ENCODE measurements at places on chromosomes 12 and 14.

GRCh38 chr12:94175763-94176668, 27.6 kb downstream of the PLXNC1 start:
- no peak for DNase-seq

DNA sequence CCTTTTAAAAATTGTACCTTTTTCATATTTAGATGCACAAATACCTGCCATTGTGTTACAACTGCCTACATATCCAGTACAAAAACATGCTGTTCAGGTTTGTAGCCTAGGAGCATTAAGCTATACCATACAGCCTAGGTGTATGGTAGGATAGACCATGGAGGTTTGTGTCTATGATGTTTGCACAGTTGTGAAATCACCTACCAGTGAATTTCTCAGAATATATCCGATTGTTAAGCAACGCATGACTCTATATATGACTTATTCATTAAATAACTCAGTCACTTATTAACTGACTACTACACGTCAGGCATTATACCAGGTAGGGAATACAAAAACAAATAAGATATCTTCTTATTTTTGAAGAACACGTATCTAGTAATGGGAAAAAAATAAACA, 26.2 kb upstream of the ETNK1 start:
- DNase-seq: no peak

DNA sequence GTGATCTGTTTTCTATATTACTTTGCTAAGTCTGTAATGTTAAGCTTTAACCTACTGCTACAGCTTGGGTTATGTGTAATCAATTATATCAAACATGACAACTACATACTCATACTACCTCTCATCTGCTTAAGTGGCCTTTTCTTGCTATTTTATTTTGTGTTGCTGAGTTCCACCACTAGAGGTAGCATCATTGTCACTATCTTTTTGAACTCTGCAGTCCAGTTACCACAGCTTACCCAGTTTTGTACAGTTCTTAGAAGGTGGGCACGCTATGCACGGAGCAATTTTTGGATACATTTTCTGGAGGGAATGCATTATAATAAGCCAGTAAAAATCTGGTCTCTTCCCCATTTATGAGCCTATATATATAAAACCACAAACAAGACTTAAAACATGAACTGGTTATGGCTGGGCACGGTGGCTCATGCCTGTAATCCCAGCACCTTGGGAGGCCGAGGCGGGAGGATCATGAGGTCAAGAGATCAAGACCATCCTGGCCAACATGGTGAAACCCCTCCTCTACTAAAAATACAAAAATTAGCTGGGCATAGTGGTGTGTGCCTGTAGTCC, 48.5 kb downstream of the SAV1 start:
- DNase-seq: no peak

DNA sequence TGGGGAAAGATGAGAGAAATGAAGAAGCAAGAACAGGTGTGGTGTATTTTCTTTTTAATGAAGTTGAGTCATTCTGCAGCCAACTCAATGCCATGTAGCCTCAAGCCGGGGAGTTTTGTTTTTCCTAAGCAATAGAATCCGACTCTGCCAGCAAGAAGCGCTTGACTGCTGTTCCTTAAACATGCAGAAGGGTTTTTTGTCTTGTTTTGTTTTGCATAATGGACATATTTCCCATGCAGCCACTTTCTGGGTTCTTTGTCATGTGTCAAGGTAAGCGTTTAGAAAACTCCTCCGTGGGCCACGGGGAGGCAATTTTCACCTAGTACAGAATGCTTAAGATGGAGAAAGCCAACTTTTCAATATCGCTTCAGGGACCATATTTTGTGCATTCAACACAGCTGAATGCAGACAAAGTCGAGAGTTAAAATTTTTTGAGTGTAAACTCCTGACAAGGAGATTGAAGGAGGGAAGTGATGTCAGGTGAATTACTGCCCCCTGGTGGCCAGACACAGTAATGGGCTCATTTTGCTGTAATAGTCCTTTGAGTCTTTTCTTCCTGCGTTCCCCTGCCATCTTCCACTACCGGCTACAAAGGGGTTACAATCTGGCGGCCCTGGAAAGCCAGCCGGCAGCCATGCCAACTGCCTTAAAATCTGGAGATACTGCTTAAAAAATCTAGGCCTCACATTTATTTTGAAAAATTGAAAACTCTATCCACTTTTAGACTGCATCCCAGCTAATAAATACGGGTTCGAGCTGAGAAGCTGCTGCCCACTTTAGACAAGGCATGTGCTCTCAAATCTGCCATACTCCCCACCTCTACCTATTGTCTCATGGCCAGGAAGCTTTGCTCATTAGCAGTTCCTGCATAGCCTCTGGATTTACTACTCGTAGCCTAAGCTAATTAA, 3.2 kb upstream of the FICD start:
- DNase-seq: peak; percentile 71

GRCh38 chr14:21320913-21321312, 41.0 kb downstream of the RPGRIP1 start:
- no peak for DNase-seq

- DNase-seq: no peak
These were observed 51.9 kb upstream of the TSPAN11 start for GRCh38 chr12:30874455-30875321.

- no peak for DNase-seq
These were observed 2.2 kb upstream of the CMKLR1 start for GRCh38 chr12:108341356-108341755.

DNA sequence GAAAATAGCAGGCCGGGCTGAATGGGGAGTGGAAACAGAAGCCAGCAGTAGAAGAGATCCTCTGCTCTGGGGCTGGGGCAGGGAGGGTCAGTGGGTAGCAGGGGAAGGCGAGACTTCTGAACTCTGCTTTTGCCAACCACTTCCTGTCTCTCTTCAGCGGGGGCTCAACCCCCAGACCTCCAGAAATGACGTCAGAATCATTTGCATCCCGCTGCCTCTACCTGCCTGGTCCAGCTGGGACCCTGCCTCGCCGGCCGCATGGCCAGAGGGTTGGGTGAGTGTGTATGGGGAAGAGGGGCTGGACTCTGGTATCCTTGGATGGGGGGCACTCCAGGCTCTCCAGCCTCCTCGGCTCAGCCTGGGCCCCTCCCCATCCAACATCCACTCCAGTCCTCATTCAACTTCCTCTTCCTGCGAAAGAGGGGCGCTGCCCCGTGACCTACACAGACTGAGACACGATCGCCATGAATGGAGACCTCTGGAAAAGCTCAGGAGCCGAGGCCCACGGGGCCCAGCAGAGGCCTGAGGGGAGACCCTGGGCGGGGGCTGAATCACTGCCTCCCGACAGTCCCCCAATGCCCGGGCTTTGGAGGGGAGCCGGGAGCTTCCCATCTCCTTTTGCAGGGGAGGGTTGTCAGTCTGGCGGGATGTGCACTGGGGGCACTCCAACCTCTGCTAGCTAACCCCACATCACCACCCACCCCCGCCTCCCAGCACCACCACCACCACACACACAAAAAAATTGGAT, 458 bp upstream of the HOXC4 start:
- DNase-seq: no peak

- DNase-seq: no peak
These were observed 122.6 kb downstream of the ESRRB start for GRCh38 chr14:76498463-76498935.

- no peak for DNase-seq
These were observed 186.2 kb downstream of the SYNE2 start for GRCh38 chr14:64038841-64039542.

- no peak for DNase-seq
These were observed 769.3 kb upstream of the FLRT2 start for GRCh38 chr14:84760489-84761126.

- DNase-seq: no peak
These were observed 618 bp upstream of the ANKRD52 start for GRCh38 chr12:56258820-56259183.

DNA sequence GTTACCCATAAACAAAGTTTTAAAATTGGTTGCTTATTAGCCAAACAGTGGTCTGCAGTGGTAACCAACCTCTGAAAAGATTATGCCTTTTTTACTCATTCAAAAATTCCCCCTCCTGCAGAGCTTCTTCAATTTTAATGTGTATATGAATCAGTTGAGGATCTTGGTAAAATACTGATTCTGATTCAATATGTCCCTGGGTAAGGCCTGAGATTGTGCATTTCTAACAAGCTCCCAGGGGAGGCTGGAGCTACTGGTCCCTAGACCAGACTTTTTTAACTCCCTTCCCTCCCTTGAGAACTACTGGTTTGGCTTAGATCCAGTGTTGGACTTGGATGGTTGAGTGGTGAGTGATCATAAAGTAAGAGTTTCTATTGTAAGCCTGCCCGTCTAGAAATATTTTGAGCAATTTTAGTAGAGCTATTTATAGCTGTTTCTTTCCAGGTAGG, 90.2 kb downstream of the FUT8 start:
- DNase-seq: no peak

DNA sequence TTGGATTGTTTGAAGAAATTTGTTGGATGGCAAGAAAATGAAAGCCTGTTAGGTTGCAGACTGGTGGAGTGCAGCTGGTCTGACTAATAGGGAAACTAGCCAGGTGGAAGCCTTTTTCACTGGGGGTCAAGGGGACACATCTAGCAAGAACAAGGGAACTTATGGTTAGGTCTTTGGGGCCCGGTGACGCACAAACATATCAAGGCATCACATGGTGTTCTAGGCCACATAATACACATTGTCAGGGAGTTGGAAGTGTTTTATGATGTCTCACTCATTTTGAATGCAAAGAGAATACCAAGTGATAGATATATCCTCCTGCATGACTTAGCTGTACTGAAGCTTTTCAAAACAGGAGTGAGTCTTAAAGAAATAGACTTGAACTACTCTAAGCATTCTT, 351.2 kb downstream of the KCNH5 start:
- DNase-seq: no peak

- no peak for DNase-seq
These were observed 178.8 kb upstream of the DDHD1 start for GRCh38 chr14:53331921-53332320.

DNA sequence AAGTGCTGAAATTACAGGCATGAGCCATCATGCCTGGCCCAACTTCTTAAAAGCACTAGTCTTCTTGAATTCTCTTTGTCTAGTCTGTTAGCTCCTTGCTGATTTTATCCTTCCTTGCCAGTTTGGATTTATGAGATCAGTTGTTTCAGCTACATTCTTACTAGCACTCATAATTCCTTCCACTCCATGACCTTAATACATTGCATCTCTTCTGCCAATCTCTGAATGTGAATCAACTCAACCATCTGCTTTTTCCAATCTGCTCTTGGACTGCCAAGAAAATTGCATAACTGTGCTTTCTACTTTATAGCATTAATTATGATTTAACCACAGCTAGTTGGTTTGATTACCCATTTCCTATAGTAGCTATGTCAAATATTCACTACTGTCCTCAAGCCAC, 14.9 kb upstream of the HEATR5A start:
- DNase-seq: no peak

DNA sequence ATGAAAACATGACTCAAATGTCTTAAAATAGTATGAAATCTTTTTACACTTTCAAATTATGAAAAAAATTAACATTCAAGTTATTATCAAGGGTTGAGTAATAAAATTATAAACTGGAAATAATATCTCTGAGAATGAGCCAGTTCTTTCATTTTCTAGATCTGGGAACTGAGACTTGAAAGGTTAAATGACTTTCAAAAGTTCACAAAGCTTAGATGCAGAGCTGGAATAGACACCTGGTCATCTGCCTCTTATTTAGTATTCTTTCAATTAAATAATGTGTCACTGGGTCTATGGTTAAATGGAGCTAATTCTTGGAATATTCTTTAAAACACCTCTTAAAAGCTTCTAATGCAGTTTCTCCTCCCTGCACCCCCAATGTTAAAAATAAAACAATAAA, 86.6 kb downstream of the CDK17 start:
- no peak for DNase-seq

GRCh38 chr12:55729819-55730818, 1.3 kb upstream of the CD63 start:
- peak; percentile 40 for DNase-seq

GRCh38 chr12:122399254-122399591, 23.2 kb downstream of the CLIP1 start:
- DNase-seq: peak; percentile 20

- DNase-seq: no peak
These were observed 12.1 kb downstream of the C14orf180 start for GRCh38 chr14:104591506-104592291.

DNA sequence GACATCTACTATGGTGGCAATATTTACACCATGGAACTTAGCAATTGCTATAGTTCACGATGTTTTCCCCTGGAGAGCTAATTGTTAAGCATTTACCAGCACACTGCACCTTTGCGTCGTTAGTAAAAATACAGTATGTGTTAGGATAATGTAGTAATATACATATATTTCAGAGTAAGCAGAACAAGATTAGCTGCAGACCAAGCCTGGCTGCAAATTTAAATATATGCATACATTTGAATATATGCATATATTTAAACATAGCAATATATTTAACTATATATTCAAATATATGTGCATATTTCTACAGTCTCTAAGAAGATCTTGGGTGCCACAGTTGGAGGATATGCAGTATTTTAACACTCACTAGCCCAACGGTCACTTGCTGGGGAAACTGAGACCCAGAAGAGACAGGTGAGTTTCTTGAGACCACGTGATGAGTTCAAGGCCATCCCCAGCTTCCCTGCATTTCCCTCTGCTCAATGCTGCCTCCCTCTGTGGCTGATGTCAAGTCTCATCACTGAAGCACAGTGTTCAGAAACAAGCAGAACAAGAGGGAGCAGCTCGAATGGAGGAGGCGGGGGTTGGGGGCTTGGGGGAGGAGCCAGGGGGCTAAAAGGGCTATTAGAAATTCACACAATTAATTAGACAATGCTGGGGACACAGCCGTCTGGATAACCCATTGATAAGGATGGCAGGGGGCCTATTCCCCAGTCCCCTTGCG, 708.0 kb downstream of the MED13L start:
- no peak for DNase-seq

- DNase-seq: no peak
These were observed 16.8 kb downstream of the MAPKAPK5 start for GRCh38 chr12:111858778-111859177.

DNA sequence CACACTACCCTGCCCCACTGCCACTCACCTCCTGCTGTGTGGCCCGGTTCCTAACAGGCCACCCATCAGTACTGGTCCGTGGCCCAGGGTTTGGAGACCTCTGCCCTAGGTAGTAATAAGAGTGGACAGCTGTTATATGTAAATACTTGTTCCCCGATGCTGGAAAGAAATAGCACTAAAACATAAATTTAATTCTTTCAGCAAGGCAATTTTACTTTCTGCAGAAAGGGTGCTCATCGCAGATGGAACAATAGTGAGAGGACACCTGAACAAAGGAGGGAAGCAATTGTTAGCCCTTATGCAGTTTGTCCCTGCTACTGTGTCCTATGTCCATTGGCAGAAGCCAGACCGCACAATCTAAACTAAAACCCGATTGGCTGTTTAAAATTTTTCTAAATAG, 5.9 kb upstream of the CYP46A1 start:
- DNase-seq: no peak

GRCh38 chr12:117408161-117408791, 46.9 kb upstream of the NOS1 start:
- no peak for DNase-seq

DNA sequence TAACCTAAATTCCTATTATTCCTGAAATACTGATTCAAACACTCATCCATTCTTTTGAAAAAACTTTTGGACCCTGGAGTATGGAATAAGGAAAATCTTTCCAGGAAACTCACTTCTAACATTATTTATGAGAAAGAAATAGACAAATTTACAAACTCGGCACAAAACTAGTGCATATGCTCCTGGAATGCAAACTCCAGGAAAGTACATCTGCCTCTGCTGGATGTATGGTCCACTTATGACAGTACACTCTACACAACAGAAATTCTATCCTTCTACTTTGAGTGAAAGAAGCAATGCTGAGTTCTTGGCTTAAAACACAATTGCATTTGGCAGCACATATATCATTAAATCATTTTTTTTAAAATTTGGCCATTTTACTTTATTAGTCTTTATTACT, 700.5 kb upstream of the STXBP6 start:
- no peak for DNase-seq

Measured in activated T-cell treated with anti-CD3 and anti-CD28 coated beads, Interleukin-2, amount 50 U/mL, for 1 hour (primary cell).